ENCODE measurements at places on chromosomes 5 and 9.
A peak's percentile ranks its signal among the peaks of the same experiment; 100 is the strongest.

DNA sequence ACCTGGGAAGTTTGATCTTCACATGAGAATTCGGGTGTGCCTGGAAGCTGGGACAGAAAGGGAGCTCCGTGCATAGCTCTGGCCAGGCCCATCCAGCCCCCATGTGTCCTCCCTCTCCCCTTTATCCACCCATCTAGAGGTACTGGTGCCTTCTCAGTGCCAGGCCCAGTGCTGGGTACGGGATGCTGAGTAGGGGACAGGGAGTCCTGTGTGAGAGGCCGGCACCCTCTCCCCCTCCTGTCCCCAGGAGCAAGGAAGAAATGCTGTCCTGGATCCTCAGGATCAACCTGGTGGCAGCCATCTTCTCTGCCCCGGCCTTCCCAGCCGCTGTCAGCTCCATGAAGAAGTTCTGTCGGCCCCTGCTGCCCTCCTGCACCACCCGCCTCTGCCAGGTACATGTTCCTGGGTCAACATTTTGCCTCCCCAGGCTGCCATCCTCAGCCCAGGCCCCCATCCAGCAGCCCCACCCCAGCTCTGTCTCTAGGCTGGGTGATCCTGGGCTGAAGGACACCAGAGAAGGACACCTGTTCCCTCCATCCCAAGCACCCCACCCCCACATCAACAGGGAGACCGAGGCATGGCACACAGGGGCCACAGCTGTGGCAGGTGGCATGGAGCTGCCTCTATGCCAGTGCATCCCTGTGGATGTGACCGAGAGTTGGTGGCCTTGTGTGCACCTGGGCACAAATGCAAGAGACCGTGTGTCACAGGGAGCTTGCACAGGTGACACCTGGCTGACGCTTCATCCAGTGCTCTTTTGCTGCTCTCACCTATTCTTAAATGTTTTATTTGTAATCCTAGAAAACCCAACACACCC lies 43.0 kb downstream of the PSD2 start:
- no peak for DNase-seq

DNA sequence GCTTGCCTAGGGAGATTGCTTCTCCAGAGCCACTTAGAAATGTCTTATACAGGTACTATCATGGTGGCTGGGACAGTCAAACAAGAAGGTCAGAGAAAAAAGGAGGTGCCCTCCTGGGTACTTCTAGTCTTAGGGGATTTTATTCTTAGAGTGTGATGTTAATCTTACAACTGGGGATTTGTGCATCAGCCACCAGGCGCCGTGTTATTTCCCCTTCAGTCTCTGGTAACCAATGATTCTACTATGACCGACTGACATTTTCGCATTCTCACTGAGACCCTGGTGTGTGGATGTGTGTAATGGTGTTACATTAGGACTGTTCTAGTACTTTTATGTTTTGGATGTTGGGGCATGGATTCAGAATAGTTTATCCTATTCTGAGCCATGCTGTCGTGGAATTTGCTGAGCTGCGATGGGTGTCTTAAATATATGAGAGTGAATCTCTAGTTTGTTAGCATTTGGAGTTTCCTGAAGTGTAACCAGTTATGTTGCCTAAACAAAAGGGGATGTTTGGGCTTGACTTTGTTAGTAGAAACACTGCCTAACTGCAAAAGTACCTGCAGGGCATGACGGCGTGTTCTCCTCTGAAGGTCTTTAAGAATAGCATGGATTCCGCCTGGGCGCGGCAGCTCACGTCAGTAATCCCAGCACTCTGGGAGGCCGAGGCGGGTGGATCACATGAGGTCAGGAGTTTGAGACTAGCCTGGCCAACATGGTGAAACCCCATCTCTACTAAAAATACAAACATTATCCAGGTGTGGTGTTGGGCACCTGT lies 175.2 kb upstream of the DAP start:
- no peak for DNase-seq

DNA sequence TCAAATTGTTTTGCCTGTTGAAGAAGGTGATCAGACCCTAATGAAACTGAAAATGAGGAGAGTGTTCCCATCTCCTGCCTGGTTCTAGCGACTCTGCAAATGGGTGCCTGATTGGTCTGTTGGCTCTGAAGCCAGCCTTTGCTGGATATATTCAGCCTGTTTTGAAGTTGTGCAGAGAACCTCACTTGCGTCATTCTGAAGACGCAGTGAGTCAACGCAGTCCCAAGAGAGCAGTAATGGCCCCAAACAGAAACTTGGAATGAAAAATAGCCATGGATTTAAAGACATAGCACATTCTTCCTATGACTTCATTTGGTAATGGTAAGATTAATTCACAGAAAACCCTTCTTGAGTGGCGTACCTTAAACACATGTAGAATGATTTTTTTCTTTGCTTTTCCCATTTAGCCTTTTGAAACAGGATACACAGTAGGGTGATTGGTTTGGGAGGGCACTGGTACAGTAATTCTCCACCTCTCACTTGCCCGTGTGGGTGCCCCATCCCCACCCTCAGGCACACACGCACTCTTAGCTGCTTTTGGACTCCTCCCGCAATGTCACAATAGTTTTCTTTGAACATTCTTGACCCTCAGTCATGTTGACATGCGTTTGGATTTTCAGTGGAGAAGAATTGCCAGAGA lies 54.1 kb upstream of the ABL1 start:
- DNase-seq: peak; percentile 83

DNA sequence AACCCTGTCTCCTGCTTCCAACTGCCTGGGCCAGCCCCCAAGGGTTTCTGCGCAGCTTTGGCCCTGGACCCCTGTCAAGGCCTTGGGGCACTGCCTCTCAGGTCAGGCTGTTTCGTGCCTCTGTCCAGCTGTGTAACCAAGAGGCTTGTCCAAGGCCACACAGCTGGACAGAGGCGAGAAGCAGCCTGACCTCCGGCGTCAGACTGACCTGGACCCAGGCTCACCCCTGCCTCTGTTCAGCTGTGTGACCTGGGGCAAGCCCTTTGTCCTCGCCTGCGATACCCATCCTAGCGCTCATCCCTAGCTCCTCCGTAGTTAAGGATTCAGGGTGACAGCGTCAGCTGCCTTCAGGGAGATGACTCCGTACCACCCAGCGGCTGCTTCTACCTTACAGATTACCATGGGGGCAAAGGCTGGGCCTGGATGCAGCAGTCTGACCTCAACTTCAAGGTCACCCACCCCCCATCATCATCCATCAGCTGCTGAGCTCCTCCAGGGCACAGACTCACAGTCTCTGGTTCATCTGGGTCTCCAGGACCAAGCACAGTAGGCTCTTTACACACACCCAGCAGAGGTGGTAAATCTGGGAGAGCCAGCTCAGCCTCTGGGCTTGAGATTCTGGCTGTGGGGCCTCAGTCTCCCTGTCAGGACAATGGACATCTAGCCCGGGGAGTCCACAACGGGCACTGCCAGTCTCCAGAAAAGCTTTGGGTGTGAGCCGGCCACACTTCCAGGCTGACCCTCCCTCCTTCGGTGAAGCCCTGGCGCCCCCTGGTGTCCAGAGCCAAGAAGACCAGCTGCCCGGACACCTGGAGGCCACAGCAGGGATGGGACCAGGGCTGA lies 7.9 kb downstream of the AK1 start:
- peak; percentile 76 for DNase-seq

DNA sequence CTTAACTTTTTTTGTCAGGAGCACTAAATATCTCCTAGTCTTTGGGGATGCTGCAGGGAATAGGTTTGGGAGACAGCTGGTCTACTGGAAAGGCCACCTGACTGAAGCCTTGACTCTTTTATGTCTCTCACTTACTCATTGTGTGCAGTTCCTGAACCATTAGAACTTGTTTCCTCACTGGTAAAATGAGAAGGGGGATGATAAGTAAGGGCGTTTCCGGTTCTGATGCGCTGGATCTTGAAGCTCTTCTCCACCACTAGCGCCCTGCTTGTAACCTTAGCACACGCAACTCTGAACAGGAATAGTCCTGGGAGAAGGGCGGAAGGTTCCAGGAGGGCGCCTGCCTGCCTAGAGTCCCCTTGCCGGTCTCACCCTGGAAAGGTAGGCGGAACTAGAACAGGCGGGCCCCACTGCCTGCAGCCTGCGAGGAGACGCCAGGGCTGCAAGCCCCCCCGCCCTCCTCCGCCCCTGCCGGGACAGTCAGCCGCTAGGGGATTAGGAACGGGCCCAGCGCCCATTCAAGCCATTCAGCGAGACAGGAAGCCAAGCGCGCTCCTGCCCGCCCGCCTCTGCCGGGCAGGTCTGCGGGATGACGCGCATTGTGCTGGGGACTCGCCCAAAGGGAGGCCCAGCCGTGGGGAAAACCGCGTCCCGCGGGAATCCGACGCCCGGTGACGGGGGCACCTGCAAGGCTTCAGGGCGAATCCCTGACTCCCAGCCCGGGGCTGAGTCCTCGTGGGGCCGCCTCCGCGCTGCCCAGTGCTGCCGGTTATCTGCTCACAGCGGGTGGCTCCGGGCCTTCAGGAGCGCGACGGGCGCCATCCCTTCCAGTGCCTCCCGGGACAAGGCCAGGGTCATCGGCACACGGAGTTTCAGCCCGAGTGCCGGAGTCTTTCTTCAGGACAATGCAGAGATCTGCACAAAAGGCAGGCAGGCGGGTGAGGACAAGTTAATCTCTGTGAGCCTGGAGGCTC lies 44.0 kb upstream of the XPA start:
- peak; percentile 70 for DNase-seq

DNA sequence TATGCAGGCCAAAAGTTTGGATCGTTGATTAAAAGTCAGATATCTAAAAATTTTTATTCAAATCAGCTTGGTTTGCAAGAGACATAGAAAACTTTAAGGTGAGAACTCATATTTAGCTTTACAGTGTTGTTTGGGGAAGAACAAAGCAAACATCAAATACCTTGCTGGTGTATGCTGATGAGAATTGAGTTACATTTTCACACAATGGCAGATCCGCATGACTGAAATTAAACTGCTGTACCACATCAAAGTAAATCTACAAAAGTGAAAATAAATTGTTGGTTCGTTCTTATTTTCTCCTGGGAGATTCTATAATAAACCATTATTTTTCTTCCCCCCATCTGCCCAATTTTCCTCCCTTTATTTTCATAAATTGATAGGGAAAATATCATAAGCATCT lies 198.2 kb upstream of the PCSK5 start:
- no peak for DNase-seq

GRCh38 chr9:80664327-80665210 lies 1024.8 kb downstream of the TLE1 start:
- no peak for DNase-seq

DNA sequence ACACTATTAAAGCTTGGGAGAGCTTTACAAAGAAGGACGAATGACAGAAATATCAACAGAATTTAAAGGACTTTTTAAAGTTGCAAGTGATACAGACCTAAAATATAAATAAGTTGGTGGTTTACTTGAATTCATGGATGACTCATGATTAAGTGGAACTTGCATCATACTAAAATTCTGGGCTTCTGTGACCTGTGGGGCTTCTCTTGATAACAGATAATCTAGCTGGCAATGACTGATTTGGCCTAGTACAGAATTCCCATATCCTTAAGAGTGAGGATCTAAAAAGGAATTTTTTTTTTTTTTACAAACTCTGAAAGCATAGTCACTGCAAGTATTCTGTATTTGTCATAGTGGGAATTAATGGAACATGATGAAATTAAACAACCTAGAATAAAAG lies 543.7 kb upstream of the SGCD start:
- DNase-seq: no peak

DNA sequence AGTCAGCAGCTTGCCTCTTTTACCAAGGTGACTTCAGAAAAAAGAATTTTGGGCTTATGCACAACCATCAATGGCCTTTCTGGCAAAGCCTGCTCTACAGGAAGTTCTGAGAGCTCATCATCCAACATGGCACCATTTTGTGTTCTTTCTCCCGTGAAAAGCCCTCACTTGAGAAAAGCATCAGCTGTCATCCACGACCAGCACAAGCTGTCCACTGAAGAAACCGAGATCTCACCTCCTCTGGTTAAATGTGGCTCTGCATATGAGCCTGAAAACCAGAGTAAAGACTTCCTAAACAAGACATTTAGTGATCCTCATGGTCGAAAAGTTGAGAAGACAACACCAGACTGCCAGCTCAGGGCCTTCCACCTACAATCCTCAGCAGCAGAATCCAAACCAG lies 111.2 kb downstream of the SNCAIP start:
- DNase-seq: no peak

GRCh38 chr5:32514806-32515205 lies 70.3 kb upstream of the ZFR start:
- no peak for DNase-seq

DNA sequence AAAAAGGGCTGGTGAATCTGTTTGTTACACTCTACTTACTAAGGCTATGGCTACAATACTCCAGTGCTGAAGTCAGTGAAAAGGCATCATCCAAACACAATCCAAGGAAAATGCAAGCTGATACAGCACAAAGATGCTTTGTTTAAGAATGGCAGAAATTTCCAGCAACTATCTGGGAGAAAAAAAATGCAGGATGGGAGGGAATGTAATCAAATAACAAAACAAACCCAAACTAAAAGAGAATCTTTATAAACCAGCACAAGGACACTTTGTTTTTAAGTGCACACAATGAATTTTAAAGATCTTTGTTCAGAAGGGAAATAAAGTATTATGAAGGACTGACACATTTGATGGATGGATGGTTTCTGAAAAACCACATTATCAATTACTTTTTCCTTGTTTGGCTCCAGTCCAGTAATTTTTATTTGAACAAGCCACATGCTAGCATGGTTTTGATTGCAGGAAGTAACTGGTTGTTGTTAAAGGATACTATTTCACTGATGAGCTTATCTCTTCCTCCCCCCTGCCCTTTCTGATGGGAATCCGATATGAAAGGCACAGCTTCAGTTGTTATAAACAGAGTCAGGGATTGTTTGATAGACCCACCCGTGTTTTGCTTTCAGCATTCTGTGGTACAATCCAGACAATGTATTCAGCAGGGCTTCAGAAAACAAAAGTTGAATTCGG lies 12.1 kb upstream of the TLE4 start:
- DNase-seq: no peak

- DNase-seq: no peak
These were observed 238.1 kb downstream of the GAS1 start for GRCh38 chr9:86708918-86709835.

DNA sequence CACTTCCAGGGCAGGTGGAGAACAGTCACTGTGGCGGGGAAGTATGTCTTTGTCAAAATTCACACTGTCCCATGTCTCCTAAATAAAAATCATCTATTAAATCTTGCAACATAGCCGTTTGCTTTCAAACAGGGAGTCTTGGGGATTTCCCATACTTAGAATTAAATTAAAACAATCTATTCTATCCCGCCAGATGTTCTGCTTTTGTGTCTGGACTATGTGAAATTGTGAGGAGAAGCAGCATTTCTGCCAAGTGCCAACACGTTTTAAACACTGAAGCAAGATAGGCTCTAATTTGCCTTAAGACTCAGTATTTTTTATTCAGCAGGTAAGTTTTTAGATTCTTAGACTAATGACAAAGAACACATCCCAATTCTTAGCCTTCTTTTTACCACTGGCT lies 73.7 kb downstream of the SPATA31C2 start:
- no peak for DNase-seq

- no peak for DNase-seq
These were observed 158.1 kb downstream of the C9orf152 start for GRCh38 chr9:110049699-110050450.

DNA sequence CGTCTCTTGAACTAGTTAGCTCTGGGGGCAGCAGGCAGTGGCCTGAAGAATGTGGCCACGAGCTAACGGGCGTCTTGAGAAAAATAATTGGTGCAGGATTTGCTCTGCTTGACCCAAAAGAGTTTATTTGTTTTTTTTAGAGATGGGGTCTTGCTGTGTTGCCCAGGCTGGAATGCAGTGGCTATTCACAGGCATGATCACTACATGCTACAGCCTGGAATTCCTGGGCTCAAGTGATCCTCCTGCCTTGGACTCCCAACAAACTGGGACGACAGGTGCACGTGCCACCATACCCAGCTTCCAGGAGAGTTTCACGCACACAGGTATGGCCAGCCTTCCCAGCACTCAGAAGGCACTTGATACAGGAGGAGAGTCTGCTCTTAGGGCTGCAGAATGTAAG lies 203.8 kb downstream of the MLLT3 start:
- DNase-seq: no peak
